ENCODE measurements at places on chromosomes 2 and 18.

DNA sequence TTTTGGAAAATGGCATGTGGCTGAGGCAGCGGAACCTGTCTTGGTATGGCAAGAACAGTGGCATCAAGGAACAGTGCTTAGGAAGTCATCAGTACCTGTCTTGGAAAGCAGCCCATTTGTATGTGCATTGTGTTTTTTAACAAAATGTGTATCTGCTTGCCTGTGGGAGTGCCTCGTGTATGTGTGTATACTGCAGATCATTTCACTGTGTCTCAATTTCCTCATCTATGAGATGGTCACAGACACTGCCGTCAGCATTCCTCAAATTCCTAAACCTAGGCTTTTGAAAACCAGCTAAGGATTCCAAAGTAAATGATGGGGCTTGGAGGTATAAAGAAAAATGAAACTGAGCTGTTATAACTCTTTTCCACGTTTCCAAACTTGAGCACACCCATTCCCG lies 441.3 kb downstream of the RND3 start:
- DNase-seq: no peak

DNA sequence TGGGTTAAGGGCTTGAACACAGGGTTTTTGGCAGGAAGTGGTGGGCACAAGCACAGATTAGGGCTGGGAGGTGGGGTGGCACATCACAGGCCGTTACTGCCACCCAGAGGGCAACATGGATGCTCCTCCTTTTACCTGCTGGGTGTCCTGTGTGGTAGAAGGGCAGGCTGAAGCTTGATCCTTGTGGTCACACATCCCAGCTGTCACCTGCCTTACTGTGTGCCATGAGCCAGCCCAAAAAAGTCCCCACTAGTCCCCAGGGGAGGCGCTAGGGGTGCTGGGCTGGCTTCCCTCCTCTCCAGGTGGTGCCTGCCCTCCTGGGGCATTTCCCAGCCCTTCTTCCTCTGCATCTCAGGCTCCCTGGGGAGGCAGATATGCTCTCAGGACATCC lies 50.5 kb upstream of the ALPP start:
- no peak for DNase-seq

DNA sequence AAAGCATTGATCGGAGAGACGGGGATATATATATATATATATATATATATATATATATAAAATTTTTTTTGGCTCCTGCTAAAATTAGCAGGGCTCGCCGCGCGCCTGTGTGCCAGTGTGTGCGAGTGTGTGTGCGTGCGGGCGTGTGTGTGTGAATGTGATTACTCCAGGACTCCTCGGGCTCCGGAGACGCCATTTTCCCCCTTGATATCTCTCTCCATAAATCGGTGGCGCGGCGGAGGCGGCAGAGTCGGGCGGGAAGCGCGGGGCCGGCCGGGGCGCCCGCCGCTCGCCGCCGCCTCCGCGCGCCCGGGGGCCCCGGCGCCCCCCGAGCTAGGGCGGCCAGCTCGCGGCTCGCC lies 795 bp upstream of the SETBP1 start:
- no peak for DNase-seq

- no peak for DNase-seq
These were observed 14.9 kb upstream of the ECEL1 start for GRCh38 chr2:232502511-232502910.

GRCh38 chr2:143730953-143731260 lies 601.7 kb downstream of the ARHGAP15 start:
- no peak for DNase-seq

DNA sequence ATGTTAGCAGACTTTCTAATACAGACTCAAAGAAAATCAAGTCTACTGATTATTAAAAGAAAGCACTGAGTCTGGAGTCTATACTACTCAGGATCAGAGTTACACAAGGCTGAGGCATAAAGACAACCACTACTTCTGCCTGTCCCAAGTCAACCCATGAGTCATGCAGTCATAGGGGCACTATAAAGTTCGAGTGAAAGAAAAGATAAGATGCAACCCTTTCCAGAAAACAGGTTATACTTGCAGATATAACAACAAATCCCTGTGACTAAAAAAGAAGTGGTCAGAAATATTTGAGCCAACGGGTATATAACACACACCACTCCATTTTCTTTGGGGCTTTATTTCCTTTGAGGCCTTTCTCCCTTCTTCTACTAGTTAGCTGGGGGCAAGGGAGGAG lies 18.6 kb upstream of the SCRN3 start:
- DNase-seq: no peak

DNA sequence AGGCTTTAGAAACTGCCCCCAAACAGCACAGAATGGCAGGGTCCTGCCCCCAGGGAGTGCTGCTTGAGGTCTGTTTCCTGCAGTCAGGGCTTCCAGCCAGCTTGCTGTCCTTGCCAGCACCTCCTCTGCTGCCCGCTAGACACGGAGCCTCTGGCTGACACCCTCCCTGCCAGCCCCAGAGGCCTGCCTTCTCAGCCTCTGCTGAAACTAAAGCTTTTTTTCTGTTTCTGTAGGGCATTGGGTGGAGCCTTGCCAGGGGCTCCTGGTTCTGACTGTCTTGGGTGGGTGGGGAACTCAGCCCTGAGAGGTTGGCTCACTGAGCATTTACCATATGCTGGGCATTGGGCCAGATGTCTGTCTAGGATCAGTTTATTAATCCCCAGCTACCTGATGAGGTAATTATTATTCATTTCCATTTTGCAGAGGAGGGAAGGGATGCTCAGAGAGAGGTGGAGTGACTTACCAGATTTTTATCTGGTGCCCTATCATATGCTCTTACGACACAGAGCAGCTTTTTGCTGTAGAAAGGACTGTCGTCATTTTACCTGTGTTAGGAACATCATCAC lies 35.4 kb downstream of the INPP4A start:
- DNase-seq: no peak

- DNase-seq: no peak
These were observed 89.6 kb downstream of the ACAA2 start for GRCh38 chr18:49723648-49724180.

- DNase-seq: no peak
These were observed 999.8 kb upstream of the GYPC start for GRCh38 chr2:125656190-125656589.

GRCh38 chr2:25375371-25375988 lies 33.8 kb upstream of the DNMT3A start:
- no peak for DNase-seq

DNA sequence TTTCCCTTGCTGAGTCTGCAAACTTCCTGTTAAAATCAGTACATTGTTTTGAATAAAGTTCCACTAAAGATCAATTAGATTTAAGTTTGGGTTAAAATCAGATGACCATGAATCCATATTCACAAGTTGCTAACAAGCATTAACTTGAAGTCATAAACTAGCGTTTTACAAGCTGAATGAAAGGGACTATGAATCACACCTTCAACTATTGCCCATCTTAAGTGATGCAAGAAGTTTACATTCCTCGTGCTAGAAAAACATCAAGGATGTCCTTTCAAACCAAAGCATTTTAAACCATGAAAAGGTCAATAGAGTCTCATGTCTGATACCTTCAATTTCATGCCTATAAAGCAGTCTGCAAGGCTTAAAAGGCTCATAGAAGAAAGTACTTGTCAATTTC lies 257.2 kb upstream of the SYT4 start:
- DNase-seq: no peak

GRCh38 chr18:10310626-10311025 lies 143.8 kb upstream of the APCDD1 start:
- no peak for DNase-seq

DNA sequence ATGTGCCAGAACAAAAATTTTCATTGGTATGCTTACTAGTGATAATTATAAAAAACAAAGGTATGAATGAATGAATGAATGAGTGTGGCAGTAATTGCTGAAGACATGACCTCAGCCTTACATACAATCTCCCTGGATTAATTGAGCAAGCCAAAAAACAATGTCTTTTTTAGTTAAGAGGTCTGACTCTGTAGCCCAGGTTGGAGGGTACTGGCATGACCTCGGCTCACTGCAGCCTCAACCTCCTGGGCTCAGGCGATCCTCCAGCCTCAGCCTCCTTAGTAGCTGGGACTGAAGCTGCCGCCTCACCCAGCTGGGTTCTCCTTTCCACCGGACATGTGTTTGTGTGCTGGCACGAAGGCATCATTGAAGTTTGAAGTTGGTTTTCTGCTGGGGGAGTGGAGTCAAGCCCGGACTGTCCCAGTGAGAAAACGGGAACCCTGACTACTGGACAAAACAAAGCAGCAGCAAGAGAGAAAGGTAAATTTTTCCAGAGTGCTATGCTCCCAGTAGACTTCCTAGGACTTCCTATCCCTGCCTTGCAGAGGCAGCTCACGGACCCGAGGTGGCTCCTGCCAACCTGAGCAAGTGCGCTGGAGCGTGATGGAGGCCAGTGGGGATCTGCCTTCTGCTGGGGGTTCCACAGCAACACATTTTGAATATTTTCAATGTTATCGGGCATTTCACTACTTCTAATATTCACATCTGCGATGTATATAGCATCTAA lies 6.4 kb upstream of the IMP4 start:
- DNase-seq: no peak

- DNase-seq: no peak
These were observed 55.4 kb upstream of the THOC1 start for GRCh38 chr18:323253-323622.

DNA sequence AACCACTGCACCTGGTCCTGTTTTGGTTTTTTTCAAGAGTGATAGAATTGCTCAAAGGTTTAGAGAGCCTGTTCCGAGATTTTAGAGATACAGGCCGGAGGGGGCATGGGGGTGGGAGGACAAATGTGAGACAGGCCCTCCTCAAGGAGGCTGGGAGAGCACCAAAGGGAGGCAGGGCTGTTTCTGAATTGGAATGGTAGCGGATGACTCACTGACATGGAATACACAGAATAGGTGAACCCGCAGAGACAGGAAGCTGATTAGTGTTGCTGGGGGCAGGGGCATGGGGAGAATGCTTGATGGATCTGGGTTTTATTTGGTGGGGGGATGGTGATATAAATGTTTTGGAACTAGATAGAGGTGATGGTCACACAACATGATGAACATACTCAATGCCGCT lies 111.0 kb upstream of the MGAT5 start:
- no peak for DNase-seq

DNA sequence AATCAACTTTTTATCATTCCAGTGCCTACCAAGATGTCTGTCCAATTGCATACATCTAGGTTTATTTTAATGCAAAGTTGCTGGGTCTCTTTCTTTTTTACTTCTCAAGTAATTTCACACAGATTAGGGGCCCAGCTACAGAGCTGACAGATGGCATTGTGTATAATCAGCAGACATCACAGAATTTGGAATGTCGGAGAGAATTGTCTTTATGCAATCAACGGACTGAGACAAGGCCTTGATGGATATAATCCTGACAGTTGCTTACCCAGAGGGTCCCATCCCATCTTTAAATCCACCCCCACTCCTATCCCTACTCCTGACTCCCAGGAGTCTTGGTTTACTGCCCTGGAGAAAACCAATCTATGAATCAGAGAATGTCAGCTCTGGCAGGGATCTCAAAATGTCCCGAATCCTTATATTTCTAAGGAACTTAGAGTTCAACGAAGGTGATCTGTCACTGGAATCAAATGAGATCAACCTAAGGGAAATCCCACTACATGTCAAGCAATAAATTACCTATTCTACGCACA lies 142.0 kb downstream of the LRATD1 start:
- DNase-seq: no peak

- no peak for DNase-seq
These were observed 225.7 kb upstream of the ST6GAL2 start for GRCh38 chr2:107111623-107112022.

- DNase-seq: no peak
These were observed 110.7 kb downstream of the QPCT start for GRCh38 chr2:37454851-37455762.

DNA sequence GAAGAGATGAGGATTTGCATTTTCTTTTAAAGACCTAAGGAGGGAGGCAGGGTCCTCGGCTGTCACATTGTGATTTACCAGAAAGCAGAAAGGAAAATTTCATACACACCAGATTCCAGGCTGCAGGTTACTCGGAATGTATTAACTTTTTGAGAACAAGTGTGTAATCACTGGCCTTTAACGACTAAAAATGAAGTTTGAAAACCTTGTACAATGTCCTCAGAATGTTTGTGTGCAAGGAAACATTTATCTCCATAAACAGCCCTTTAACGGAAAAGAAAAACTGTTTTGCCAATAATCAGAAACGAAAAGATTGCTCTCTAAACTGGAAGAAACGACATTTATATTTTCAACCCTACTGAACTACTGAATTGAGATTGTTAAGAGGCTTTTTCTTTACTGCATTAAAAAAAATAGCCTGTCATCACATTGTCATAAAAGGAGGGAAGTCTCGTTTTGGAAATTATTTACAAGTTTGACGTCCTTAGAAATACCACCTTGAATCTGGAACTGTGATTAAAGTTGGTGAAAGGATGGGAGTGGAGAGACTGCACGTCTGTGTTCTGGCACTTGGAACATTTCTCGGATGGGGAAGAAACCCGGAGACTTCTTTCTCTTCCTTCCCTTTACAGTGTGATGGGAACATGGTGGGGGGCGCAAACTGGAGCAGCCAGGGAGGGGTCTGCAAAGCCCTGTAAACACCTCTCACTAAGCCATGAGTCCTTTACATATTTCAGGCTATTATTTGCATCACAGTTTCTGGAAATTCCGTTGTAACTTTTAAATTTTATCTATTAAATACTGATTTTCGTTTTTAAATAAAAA lies 134.1 kb upstream of the SIX3 start:
- DNase-seq: no peak

GRCh38 chr2:216210701-216211540 lies 101.8 kb downstream of the XRCC5 start:
- DNase-seq: no peak

DNA sequence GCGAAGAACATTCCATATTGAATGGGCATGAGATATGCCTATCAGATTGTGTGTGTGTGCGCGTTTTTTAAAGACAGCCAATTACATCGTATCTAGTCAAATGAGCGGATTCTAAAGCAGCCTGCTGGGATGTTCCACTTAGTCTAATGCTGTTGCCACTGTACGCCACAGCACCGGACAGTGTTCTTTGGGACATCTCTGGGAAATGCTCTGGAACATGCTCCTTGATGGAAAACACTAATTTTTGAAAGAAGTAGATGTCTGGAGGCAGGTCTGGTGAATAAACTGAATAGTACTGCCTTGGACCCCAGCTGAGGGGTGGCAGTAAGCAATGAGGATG lies 3.6 kb upstream of the TMEM150A start:
- DNase-seq: no peak

GRCh38 chr2:234279637-234280036 lies 217.2 kb downstream of the ARL4C start:
- no peak for DNase-seq

DNA sequence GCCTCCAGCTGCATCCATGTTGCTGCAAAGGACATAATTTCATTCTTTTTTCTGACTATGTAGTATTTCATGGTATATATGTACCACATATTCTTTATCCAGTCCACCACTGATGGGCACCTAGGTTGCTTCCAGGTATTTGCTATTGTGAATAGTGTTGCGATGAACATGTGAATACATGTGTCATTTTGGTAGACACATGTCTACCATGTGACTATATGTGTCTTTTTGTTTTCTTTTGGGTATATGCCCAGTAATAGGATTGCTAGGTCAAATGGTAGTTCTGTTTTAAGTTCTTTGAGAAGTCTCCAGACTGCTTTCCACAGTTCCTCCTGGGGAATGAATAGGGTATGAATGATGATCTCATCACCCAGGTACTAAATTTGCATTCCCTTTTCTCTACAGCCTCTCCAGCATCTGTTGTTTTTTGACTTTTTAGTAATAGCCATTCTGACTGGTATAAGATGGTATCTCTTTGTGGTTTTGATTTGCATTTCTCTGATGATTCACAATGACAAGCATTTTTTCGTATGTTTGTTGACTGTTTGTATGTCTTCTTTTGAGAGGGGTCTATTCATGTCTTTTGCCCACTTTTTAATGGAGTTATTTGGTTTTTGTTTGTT lies 35.6 kb upstream of the FEZ2 start:
- DNase-seq: no peak
